Activated CD8-positive, alpha-beta memory T cell treated with anti-CD3 and anti-CD28 coated beads for 1 hour (primary cell): ENCODE measurements at places on chromosomes 2 and 18.

- no peak for DNase-seq
These were observed 31.4 kb upstream of the DUSP2 start for GRCh38 chr2:96176661-96177060.

DNA sequence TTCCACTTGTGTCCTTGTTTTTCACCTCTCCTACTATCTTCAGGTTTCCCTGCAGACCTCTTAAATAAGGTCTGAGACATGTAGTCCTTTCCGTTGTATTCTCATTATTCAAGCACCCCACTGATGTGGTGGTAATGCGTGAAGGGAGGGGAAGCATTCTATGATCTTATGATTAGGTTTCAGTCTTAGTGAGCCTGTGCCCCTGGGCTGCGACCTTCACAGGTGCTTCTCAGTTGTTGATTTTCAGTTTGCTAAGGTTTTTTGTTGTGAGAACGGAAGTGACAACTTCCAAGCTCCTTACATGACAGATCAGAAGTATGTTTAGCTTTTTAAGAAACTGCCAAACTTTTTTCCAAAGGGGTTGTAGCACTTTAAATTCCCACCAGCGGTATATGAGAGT lies 41.3 kb downstream of the VPS54 start:
- DNase-seq = no peak

GRCh38 chr18:35770376-35771014 lies 189.0 kb downstream of the GALNT1 start:
- no peak for DNase-seq

DNA sequence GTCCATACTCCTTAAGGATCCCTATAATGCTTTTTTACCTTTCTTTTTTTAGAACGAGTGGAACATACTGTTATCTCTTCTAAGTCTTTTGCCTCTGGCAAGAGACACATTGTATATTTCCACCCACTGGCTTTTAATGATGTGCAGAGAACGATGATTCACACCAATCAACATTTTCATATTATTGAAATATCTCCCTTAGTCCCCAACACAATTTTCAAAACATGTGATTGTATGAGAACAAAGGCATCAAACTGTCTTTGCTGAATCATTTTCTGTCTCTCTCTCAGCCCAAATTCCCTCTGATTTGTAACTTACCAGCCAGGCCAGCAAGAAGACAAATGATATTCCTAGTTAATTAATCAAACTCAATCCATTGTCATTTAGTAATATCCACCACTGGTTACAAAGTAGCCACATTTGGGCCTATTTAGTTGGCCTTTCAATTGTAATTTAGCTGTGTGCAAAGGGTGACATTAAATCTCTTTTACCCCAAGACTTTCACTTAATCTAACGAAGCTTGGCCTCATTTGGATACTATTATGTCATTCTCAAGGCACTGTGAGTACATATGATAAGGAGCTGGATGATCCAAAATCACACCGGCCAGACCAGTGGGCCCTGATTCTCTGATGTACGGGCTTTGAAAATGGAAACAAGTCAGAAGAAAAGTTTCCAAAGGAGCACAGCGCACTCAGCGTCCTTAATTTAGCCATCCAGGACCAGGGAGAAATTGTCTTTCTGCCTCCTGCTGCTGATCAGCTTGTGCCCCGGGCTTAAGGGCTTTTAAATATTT lies 185.1 kb downstream of the SCG2 start:
- DNase-seq = no peak

- DNase-seq = no peak
These were observed 278.2 kb downstream of the CALCRL start for GRCh38 chr2:187169864-187170263.

- DNase-seq = no peak
These were observed 1346.4 kb upstream of the CDH2 start for GRCh38 chr18:29523371-29523770.

GRCh38 chr18:25077944-25078723 lies 273.8 kb downstream of the ZNF521 start:
- no peak for DNase-seq

DNA sequence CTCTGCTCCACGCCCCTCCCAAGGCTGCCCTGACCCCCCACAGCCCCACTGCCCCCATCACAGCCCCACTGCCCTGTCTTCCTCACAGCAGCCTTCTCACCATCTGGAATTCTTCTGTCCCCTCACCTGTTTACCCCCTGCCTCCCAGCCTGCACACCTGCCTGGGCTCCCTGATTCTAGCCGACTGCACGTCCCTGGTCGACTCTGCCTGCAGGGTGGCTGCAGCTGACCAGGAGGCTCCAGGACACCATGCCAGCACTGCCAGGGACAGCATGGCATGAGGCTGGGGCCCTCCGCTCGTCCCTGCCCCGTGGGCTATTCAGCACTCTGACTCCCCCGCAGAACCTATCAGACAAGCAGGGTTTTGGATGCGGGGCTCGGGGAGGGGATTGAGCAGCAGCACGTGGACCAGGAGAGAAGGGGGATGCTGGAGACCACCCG lies 254.1 kb downstream of the HDAC4 start:
- no peak for DNase-seq

GRCh38 chr2:54466870-54467269 lies 10.7 kb downstream of the SPTBN1 start:
- DNase-seq = no peak

GRCh38 chr2:61639721-61640120 lies 101.6 kb upstream of the XPO1 start:
- no peak for DNase-seq

DNA sequence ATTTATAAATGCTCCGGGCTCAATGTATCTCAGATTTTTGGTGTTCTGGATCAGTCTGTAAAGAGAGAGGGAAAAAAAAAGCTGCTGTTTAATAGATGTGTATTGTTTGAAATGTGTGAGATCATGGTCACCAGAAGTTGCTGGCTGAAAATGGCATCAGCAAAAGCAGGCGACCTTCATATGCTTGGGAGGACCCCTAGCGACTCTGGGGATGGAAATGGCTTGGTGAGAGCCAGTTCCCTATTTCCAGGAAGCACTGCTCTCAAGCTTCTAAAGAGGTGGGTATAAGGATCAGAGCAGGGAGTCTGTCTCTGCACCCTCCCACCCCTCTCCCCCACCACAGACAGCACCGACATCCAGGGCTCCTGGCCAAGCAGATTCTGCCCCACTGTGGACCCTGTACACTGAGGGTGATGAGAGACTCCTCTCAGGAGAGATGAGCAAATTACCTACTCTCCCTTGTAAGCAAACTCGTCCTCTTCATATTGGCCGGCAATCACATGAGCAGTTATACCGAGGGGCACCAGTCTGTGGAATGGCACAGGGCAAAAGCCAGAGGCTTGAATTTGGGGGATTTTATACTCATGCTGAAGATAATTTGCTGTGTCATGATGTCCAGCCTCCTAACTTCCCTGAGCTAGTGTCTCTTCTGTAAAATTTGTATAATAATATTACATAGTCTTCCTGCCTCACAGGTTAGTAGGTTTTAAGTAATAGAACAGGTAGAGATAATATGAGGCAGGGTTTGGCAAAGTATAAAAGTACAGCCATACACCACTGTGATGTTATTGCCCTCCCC lies 29.6 kb downstream of the LHCGR start:
- DNase-seq = no peak

GRCh38 chr2:158973116-158973956 lies 4.9 kb downstream of the TANC1 start:
- no peak for DNase-seq

GRCh38 chr18:34734056-34734455 lies 24.0 kb downstream of the DTNA start:
- DNase-seq = no peak
